Fibroblast of skin of left biceps (primary cell): ENCODE measurements at places on chromosomes 7 and 10.
A peak's percentile ranks its signal among the peaks of the same experiment; 100 is the strongest.

- DNase-seq = no peak
Observed at GRCh38 chr10:84548869-84549268, 220.5 kb downstream of the CCSER2 start.

- no peak for DNase-seq
Observed at GRCh38 chr7:148327379-148327778, 263.2 kb upstream of the C7orf33 start.

DNA sequence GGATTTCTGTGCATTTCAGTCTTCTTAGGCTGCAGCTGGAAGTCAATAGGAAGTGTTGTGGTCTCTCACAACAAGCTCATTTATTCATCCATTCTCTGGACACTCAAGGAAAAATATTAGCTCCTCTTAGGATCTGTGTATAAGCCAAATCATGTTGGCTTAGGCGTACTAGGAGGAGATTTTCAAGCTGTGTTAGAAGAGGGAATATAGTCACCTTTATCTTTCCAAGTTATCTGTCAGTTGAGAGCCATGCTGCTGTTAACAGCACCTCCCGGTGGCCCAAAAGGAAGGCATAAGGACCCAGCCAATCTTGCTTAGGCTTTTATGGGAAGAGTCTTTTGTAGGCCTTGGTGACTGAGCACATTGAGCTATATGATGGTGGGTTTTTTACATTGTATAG is 220.0 kb downstream of the LRMDA start:
- no peak for DNase-seq

- peak; percentile 69 for DNase-seq
Observed at GRCh38 chr10:43648398-43649184, at the start of gene ZNF32. TSS of gene ZNF32 (minus strand) at chr10:43648881. CDS start at chr10:43646133, 2,748 bp downstream.

- no peak for DNase-seq
Observed at GRCh38 chr7:131602304-131602993, 46.0 kb upstream of the PODXL start.

GRCh38 chr7:101602484-101603241 is 26.4 kb downstream of the MYL10 start:
- peak; percentile 17 for DNase-seq

GRCh38 chr10:71085689-71086438 is 126.5 kb upstream of the UNC5B start:
- DNase-seq = no peak

GRCh38 chr7:67597161-67597560 is 600.5 kb downstream of the TYW1 start:
- DNase-seq = no peak

- no peak for DNase-seq
Observed at GRCh38 chr7:90551036-90551435, 45.1 kb upstream of the CDK14 start.

GRCh38 chr7:129103561-129104324 is 40.8 kb upstream of the TSPAN33 start:
- no peak for DNase-seq

GRCh38 chr7:80127412-80128160 is 7.0 kb upstream of the GNAI1 start:
- no peak for DNase-seq

GRCh38 chr7:157445246-157445955 is 108.6 kb downstream of the DNAJB6 start:
- DNase-seq = no peak

- no peak for DNase-seq
Observed at GRCh38 chr10:127468632-127469031, 80.5 kb upstream of the NPS start.

DNA sequence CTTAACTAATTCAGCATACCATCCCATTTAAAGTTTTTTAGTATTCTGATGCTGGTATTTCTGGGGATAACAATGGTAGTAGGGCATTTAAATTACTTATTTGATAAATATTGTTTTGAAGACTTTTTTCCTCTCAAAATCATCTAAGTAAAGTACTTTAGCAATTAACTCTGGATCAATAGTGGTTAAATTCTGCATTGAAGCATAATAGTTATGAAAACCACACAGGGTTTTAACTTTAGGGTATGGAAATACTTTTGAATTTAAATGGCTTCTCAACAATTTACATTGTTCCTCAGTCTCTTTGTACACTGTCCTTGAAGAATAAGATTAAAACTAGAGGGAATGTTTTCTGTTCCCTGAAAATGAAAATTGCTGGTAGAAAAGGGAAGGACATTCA is 202.6 kb upstream of the STEAP4 start:
- DNase-seq = no peak

- no peak for DNase-seq
Observed at GRCh38 chr7:114922026-114922651, at the start of gene MDFIC. TSS of gene MDFIC (plus strand) at chr7:114922094. CDS start at chr7:114923034, 940 bp downstream.

GRCh38 chr10:127052001-127052400 is 144.4 kb downstream of the INSYN2A start:
- no peak for DNase-seq

DNA sequence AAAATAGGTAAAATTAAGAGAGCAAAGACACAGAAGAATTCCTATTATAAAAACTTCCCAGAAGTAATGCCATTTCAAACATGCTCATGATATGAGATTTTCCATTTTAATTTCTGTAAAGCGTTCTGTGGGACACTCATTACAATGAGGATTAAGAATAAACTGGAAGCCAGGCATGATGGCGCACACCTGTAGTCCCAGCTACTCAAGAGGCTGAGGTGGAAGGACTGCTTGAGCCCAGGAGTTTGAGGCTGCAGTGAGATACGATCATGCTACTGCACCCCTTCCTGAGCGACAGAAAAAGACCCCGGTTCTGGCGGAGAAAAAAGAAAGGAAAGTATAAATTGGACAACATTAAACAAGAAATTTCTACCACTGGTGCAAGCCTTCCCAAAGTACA is 1.5 kb downstream of the DNA2 start:
- DNase-seq = no peak

DNA sequence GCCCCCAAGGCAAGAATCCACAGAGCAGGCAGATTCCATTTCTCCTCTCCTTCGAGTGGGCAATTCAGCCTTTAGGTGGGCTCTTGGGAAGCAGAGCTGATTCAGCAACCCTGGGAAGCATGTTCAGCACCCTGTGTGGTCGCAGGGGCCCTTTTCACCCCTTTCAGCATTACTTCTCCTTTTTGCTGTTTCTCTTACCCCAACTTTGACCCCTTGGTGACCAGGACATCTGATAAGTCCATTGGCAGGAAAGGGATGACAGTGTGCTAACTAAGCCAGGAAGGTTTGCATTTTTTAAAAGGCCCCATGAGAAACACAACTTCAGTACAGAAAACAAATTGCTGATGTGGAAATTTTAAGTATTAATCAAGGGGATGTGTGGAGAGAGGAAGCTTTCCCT is 283.7 kb upstream of the NRP1 start:
- no peak for DNase-seq

- no peak for DNase-seq
Observed at GRCh38 chr7:139936760-139937310, 107.8 kb downstream of the TBXAS1 start.

GRCh38 chr10:70328018-70328417 is 44.2 kb upstream of the NPFFR1 start:
- no peak for DNase-seq

DNA sequence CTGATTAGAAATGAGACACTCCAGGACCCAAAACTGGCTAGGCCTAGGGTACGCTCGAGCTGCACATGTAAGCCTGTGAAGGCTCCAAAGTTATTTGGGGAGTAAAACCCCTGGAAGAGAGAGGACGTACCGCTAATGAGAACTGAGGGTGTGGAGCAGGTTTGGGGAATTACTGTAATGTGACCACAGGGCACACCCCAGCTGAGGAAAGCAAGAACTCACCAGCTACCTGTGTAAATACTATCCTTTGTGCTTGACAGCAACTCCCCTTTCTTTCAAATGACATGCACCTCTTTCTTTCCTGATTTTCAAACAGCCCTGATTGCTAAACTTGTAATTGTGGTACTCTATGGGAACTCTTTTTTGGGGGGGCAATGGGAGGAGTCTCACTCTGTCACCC is 147.2 kb downstream of the JAZF1 start:
- no peak for DNase-seq

- DNase-seq = no peak
Observed at GRCh38 chr7:20861468-20861867, 74.8 kb upstream of the SP8 start.

- no peak for DNase-seq
Observed at GRCh38 chr10:113924664-113925063, 70.2 kb downstream of the NHLRC2 start.

- DNase-seq = no peak
Observed at GRCh38 chr7:68216051-68216450, 1219.4 kb downstream of the TYW1 start.

GRCh38 chr7:27661811-27662489 is 733 bp downstream of the HIBADH start:
- no peak for DNase-seq

DNA sequence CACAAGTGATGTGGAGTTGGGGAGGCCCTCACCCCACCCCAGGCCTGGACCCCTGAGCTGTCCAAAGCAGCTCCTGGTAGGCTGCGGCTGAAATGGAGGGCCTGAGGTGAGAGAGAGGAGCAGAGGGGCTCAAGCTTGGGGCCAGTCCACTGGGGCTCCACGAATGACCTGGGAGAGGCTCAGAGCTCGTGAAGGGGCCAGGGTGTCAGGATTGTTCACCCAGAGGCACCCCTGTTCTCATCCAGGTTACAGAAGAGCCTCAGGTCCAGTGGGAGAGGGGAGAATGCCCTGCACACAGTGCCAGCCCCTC is 102.2 kb upstream of the RET start:
- DNase-seq = no peak

GRCh38 chr10:71334221-71334791 is 15.2 kb downstream of the SLC29A3 start:
- no peak for DNase-seq

GRCh38 chr10:78411716-78412115 is 378.1 kb downstream of the RPS24 start:
- DNase-seq = no peak

DNA sequence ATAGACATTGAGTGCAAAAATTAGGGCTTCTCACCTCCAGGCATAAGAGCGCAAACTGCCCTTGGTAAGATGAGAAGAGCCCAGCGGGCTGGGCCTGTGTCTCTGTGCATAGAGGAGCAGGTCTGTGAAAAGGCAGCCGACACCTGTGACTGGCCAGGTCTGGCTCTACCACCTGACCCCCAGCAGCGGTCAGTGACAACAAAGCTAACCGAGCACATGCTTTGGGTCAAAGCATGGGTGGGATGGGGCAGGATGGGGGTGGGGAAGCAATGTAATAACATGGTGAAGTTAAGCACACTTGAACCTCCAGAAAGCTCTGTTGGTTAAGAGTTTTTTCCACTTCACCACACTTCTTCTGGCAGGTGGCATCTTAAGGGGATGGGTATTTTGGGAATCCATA is 29.3 kb downstream of the CYTH3 start:
- DNase-seq = no peak

- DNase-seq = no peak
Observed at GRCh38 chr7:146126767-146127509, 10.3 kb downstream of the CNTNAP2 start.

DNA sequence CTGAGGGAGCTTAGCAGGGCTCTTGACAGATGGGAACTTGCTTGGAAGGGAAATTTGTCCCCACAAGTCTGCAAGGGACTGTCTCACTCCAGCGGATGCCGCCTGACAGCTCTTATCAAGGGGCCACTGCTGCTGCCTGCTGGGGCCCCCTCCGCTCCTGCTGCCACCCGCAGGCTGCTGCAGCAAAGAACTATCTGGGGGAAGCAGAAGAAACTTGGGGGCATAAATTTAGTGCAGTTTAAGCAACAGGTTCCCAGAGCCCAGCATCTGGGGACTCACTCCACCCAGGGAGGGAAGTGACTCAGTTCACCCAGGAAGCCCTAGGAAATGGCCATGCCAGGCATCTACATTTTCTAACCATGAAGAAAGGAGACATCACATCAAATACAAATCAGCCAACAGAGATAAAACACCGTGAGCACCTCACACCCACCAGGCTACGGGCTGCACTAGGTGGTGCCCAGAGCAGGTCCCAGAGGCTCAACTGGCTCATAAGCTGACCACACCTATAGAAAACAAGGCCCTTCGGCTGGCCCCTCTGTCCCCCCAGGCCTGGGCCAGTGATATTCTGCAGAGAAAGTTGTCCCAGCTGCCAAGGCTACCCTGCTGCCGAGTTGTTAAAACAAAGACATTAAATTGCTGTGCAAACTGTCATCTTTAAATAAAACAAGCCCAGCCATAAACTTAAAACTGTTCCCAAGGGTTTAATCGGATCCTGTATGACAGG is 3.7 kb downstream of the RGS10 start:
- DNase-seq = no peak

GRCh38 chr7:134514663-134515062 is 12.7 kb upstream of the AKR1B10 start:
- peak; percentile 38 for DNase-seq

DNA sequence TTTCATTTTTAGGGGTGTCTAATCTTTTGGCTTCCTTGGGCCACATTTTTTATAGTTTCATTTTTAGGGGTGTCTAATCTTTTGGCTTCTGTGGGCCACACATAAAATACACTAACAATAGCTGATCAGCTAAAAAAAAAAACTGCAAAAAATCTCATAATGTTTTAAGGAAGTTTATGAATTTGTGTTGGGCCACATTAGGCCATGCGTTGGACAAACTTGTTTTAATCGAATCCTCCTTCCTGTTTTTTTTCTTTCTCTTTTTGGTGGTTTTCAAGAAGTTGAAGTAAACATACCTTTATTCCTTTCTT is 37.4 kb downstream of the ZNRF2 start:
- DNase-seq = no peak

DNA sequence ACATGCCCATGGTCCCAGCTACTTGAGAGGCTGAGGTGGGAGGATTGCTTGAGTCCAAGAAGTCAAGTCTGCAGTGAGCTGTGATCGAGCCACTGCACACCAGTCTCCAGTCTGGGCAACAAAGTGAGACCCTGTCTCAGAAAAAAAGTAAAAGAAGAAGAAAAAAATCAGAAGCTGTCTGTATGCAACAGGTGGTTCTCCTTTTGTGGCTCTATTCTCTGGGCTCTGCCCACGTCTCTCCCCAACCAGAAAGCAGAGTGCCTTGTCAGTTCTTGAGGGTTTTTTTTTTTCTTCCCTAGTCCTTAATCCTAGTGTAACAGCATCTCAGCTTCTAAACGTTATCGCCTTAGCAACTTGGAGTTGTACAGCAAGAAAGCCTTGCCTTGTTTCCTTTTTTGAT is 89.5 kb downstream of the PRKCQ start:
- DNase-seq = no peak
